ENCODE measurements at places on chromosomes 4 and X. TPM values are rescaled to one million over a fixed set of nuclear protein-coding genes. Genes with fewer than 3 reads are reported as not detected.

DNA sequence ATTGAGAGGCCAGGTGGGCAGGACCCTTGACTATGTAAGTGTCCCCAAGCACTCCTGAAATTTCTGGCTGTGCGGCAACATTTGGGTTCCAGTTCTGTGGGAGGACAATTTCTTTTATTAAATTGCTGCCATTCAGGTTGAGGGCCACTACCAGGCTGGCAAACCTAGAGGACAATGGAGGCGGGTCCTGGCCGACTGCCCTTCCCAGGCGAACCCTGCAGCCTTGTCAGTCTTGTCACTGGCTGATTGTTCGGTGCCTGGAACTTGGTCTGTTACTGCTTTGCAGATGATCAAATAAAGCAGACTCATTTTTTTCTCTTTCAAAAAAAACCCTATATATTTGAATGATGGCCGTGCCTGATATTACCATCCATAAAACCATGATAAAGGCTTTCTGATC lies 6.6 kb upstream of the TMEM128 start:
- no peak overlapping the region for H3K4me3 ChIP-seq
- no peaks in the 10 kb centered on the region for H3K27me3 ChIP-seq
- H3K4me1 ChIP-seq, result peaks cover 7% of the 10 kb centered on the region

SLITRK4 gene
- not detected for total RNA-seq

DNA sequence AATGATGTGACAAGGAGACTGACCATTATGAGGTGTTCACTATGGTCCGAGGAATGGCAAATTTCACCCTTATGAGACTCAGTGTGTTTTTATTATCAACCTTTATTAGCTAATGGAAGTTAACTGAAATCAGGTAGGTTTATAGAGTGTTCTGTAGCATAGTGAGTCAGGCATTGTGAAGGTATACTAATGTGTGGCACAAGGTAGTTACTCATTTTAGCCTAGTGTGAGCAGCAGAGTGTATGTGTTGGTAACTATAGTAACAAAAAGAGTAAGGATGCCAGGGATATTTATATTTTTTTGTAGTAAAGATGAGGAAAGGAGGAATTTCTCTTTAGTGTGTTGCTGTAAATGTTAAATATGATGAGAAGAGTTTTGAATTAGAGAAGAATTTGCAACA lies 12.0 kb downstream of the PDLIM5 start:
- DNase-seq, result no peak
- H3K4me1 ChIP-seq, result peaks cover 3% of the 10 kb centered on the region
- no peaks in the 10 kb centered on the region for H3K27me3 ChIP-seq
- no peak overlapping the region for H3K27ac ChIP-seq
- peaks cover 2% of the 10 kb centered on the region for H3K36me3 ChIP-seq
- no peak overlapping the region for H3K4me3 ChIP-seq

DNA sequence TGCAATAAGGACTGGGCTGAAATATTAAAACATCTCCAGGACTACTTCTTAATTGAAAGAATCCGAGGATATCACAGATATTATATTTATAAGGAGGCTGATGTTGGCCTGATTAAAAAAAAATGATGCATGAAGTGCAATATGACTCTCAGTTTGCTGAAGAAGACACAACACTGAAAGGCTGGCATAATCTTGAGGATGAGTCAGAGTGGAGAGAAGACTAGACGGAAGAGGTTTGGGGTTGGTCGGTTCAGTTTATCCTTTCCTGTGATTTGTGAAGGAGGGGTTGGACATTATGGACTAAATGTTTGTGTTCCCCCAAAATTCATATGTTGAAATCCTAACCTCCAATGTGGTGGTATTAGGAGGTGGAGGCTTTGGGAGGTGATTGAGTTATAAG lies 170.3 kb downstream of the CORIN start:
- H3K27me3 ChIP-seq, result peaks cover 27% of the 10 kb centered on the region
- H3K36me3 ChIP-seq, result no peaks in the 10 kb centered on the region

GRCh38 chr4:36919721-36920120 lies 324.8 kb upstream of the NWD2 start:
- H3K36me3 ChIP-seq, result no peaks in the 10 kb centered on the region
- H3K4me3 ChIP-seq, result no peak overlapping the region
- H3K27me3 ChIP-seq, result no peaks in the 10 kb centered on the region
- DNase-seq, result no peak

PCYT1B gene
- total RNA-seq, result 0.23 TPM

ATRX gene
- total RNA-seq, result 67.4 TPM

GRCh38 chrX:123487236-123487635 lies 245.6 kb downstream of the THOC2 start:
- H3K36me3 ChIP-seq, result no peaks in the 10 kb centered on the region
- no peaks in the 10 kb centered on the region for H3K27me3 ChIP-seq
- no peak overlapping the region for H3K4me3 ChIP-seq
- H3K27ac ChIP-seq, result no peak overlapping the region

MAMLD1 gene
- total RNA-seq, result 11.9 TPM

All from activated CD8-positive, alpha-beta memory T cell treated with anti-CD3 and anti-CD28 coated beads, Interleukin-2, amount 10 ng/mL, durations not matched to agents 7 days and 5 days (primary cell).